ENCODE measurements at places on chromosomes 2 and 18. TPM values are rescaled to one million over a fixed set of nuclear protein-coding genes. Genes with fewer than 3 reads are reported as not detected.

DNA sequence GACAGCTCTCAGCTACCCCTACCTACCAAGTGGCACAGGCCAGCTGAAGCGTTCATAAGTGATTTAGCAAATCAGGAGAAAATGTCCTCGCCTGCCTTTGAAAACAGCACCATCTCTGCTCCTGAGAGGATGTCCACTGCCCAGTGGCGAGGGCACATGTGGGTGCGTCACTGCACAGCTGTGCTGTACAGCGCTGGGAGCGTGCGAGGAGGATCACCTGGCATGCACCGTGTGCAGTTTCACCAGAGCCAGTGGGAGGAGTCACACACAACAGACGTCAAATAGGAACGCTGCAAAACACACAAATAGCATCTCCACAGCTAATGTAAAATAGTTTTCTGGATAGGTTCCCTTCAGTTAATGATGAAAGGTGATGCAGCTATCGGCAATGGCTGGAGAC is 154.1 kb downstream of the HDAC4 start:
- DNase-seq = no peak

- DNase-seq = peak; percentile 21
Observed at GRCh38 chr2:135916207-135916606, 40.0 kb upstream of the MCM6 start.

- DNase-seq = no peak
Observed at GRCh38 chr18:32822197-32822596, 49.4 kb upstream of the KLHL14 start.

- peak; percentile 15 for DNase-seq
Observed at GRCh38 chr2:227033471-227034148, 130.4 kb downstream of the COL4A4 start.

- peak; percentile 12 for DNase-seq
Observed at GRCh38 chr2:196925768-196926561, 542 bp downstream of the PGAP1 start.

DNA sequence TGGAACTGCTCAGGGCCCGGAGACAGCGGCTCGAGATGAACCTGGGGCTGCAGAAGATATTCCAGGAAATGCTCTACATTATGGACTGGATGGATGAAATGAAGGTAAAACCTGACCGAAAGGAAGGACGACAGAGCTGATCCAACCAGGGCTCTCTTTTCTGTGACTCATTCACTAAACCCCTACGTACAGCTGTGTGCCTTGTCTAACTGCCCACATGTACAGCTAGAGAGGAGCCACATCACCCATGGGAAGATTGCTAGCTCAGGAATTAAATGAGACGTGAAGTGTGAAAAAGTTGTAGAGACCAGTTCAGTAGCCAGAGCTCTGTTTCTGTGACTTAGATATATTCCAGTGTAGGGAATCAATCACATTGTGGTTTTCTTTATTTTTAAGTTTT is 97.3 kb upstream of the EML6 start:
- no peak for DNase-seq

- no peak for DNase-seq
Observed at GRCh38 chr2:60221098-60221497, 332.4 kb downstream of the BCL11A start.

- no peak for DNase-seq
Observed at GRCh38 chr2:33146102-33146501, 199.3 kb downstream of the LTBP1 start.

DNA sequence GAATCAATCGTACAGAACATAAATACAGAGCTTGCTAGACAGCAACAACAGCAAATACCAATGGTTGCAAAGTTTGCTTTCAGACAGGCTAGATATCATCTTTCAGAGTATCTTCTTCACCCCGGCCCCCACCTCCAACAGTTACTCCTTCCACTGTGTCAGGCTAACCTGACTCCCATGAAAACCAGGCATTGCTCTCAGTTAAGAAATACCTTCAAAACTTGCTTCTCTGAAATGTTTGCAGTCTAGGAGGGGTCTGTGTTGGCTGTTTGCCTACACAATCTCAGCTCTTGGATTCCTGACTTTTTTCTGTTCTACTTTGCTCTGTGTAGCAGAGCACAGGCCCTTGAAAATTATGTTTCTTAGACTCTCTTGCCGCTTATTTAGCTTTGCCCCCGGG is 599.5 kb upstream of the SYT4 start:
- no peak for DNase-seq

- DNase-seq = no peak
Observed at GRCh38 chr2:3298191-3298590, 79.4 kb downstream of the EIPR1 start.

GRCh38 chr18:10320791-10321190 is 133.6 kb upstream of the APCDD1 start:
- no peak for DNase-seq

- DNase-seq = no peak
Observed at GRCh38 chr2:143952536-143952935, 567.4 kb downstream of the ZEB2 start.

GRCh38 chr2:136531731-136532130 is 233.6 kb upstream of the THSD7B start:
- no peak for DNase-seq

DNA sequence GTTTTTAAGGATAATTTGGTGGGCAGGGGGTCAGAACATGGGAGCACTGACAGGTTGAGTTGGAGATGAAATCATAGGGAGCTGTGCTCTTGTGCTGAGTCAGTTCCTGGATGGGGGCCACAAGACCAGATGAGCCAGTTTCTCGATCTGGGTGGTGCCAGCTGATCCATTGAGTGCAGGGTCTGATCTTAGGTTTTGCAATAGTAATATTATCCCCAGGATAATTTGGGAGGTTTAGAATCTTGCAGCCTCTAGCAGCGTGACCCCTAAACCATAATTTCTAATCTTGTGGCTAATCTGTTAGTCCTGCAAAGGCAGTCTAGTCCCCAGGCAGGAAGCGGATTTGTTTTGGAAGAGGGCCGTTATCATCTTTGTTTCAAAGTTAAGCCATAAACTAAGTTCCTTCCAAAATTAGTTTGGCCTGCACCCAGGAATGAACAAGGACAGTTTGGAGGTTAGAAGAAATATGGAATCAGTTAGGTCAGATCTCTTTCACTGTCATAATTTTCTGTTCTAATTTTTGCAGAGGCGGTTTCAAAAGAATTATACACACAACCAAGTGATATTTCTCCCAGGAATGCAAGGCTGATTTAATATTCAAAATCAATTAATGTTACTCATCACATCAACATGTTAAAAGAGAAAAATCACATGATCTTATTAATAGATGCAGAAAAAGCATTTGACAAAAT is 23.0 kb downstream of the DBI start:
- no peak for DNase-seq

GRCh38 chr2:226772389-226773179 is 27.0 kb downstream of the IRS1 start:
- DNase-seq = no peak

DNA sequence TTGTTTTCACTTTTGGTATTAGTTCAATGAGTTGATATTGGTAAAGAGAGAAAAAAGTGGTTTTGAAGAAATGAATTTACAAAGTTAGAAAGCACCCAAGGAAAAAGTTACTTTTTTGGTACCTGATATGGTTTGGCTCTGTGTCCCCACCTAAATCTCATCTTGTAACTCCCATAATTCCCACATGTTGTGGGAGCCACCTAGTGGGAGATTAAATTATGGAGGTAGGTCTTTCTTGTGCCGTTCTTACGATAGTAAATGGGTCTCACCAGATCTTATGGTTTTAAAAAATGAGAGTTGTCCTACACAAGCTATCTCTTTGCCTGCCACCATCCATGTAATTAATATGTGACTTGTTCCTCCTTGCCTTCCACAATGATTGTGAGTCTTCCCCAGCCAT is 965.6 kb upstream of the NRXN1 start:
- DNase-seq = no peak

- DNase-seq = no peak
Observed at GRCh38 chr2:183996825-183997793, 601.2 kb upstream of the ZNF804A start.

- no peak for DNase-seq
Observed at GRCh38 chr2:54411801-54412354, 44.2 kb upstream of the SPTBN1 start.

DNA sequence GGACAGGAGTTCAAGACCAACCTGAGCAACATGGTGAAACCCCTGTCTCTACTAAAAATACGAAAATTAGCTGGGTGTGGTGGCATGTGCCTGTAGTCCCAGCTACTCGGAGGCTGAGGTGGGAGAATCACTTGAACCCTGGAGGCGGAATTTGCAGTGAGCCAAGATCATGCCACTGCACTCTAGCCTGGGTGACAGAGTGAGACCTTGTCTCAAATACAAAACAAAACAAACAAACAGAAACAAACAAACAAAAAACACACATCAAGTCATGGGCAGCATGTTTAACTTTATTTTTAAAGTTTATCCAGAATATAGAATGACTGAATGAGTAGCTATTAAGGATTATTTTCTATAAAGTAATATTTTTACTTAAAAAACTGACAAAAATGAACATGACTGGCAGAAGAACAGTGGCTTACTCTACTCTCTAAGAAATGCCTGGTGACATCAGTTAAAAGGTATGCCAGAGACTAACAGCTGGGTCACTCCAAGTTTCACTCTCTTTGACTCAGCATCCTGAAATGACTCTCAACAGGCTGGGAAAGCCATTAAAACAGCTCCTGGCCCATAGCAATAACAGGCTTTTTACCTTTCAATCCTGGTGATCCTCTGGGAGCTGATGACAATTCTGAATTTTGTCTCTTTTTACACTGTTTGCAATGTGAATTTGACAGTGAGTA is 281.6 kb upstream of the STON1 start:
- no peak for DNase-seq

GRCh38 chr18:54240629-54241107 is 16.2 kb upstream of the MBD2 start:
- DNase-seq = no peak

- no peak for DNase-seq
Observed at GRCh38 chr2:145622285-145622684, 1102.4 kb upstream of the ZEB2 start.

DNA sequence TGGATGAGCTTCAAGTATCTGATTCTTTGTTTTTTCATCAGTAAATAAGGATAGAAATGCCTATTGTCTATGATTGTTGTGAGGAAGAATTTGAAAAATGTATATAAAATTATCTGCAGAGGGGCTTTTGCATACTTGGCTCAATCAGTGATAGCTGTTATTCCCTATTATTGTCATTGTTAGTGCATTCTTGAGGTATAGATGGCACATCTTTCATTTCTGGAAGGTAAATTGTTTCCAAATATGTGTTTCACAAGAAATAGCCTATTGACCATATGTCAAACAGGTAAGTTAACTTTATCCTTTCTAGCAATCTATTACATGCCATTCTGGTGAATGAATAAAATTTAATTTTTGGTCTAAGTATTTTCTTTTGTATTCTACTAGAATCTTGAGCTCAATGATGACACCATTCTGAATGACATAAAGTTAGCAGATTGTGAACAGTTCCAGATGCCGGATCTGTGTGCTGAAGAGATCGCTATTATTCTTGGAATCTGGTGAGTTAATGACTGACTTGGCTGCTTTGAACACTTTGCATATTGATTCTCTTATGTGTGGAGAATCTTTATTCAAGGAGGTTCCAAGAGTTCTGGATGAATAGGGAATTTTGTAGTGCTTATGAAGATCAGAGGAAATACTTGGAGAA is 44.2 kb downstream of the TTC27 start:
- no peak for DNase-seq

- DNase-seq = peak; percentile 59
Observed at GRCh38 chr2:9333591-9334171, 89.6 kb downstream of the ITGB1BP1 start.

DNA sequence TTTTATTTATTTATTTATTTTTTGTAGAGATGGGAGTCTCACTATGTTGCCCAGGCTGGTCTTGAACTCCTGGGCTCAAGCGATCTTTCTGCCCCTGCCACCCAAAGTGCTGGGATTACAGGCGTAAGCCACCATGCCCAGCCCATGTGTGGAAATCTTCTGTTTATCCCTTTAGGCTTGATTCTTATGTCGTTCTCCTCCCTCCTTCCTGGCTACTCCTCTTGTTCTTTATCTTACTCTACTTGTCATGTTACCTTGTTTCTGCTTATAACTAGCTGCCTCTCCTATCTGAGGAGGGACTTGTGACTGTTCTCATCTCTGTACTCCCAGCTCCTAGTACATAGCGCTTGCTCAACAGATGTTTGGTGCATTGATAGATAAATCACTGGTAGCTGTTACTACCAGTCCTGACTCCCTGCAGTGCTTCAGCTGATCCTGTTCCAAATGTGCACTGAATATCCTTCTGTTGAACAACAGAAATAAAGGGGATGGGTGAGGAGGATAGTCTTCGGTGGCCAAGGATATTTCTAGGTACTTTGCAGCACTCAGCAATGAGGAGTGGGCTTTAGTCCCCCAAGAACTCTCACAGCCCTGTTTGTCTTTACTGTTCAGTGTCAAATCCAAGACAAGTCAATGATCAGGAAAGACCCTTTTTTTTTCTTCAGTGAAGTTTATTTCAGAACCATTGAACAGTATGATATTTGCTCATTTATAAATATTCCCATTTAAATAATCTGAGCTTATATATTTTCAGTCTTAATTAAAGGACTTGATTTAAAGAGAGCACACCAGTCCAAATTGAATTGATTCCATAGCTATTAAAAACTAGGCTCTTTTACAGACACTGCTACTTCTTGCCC is 7.2 kb downstream of the IL1B start:
- DNase-seq = no peak

NCL gene
- polyA plus RNA-seq = 1,161 TPM

PARD6G gene
- 31.6 TPM for polyA plus RNA-seq

SCG2 gene
- 0.47 TPM for polyA plus RNA-seq

SH3RF3 gene
- 5.2 TPM for polyA plus RNA-seq

KCMF1 gene
- polyA plus RNA-seq = 49.6 TPM

POTEI gene
- polyA plus RNA-seq = 0.11 TPM

CHRND gene
- polyA plus RNA-seq = 0.85 TPM

SPEG gene
- 12.7 TPM for polyA plus RNA-seq

FARSB gene
- 26.8 TPM for polyA plus RNA-seq

THOC1 gene
- polyA plus RNA-seq = 128 TPM

AGXT gene
- not detected for polyA plus RNA-seq

RNF138 gene
- 71.9 TPM for polyA plus RNA-seq

TGFA gene
- 21.2 TPM for polyA plus RNA-seq

ZNF519 gene
- polyA plus RNA-seq = 12.7 TPM

MEP1B gene
- 0.17 TPM for polyA plus RNA-seq

CROCC2 gene
- polyA plus RNA-seq = 0.07 TPM

FBXO36 gene
- 6.9 TPM for polyA plus RNA-seq

Measured in renal cortex interstitium (tissue), 15 donors.